T47D (cell line): ENCODE measurements at places on chromosomes 6 and 20.

GRCh38 chr20:52837378-52837777 lies 134.8 kb upstream of the TSHZ2 start:
- DNase-seq, result no peak

DNA sequence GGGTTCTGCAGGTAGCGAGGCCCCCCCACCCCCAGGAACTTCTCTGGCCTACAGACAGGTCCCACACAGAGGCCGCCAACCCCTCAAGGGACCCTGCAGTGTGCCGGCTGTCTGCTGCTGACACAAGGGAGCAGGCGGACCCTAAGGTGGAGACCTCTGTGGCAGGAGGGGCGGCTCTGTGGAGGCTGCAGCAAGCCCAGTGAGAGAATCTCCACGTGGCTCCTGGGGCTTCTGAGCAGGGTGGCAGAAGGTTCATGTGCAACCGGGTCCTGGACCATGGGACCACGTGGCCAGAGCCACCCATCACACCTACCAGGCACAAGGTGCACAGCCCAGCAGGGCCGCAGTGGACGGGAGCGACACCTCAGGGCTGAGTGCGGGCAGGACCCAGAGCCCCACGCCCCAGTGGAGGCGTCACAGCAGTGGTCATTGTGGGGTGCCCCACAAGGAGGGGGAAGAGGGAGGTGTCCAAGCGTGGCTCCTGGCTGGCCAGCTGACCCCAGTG lies 4.3 kb downstream of the ARFRP1 start:
- DNase-seq, result no peak

- DNase-seq, result no peak
Measured at GRCh38 chr6:124791156-124791555, 171.1 kb upstream of the RNF217 start.

- DNase-seq, result peak; percentile 56
Measured at GRCh38 chr6:35146453-35146852, 5.3 kb upstream of the TCP11 start.

DNA sequence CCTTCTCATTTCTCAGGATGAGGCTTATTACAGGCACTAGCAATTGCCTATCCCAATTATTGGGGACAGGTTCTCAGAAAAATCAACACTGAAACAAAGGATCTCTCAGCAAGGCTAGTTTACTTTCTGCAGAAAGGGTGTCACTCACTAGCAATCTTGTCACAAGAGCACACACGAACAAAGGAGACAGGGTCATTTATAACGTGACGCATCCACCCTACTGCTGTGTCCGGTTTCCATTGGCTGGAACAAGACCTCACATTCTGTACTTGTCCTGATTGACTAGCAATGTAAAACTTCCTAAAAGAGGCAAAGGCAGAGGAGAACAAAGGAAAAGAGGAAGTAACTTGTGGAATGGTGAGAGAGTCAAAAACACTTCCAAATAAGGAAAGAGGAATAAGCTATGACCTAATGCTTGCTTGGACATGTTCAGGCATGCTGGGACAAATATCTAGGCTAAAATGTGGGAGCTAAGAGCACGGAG lies 160.2 kb upstream of the STXBP5 start:
- DNase-seq, result peak; percentile 5

DNA sequence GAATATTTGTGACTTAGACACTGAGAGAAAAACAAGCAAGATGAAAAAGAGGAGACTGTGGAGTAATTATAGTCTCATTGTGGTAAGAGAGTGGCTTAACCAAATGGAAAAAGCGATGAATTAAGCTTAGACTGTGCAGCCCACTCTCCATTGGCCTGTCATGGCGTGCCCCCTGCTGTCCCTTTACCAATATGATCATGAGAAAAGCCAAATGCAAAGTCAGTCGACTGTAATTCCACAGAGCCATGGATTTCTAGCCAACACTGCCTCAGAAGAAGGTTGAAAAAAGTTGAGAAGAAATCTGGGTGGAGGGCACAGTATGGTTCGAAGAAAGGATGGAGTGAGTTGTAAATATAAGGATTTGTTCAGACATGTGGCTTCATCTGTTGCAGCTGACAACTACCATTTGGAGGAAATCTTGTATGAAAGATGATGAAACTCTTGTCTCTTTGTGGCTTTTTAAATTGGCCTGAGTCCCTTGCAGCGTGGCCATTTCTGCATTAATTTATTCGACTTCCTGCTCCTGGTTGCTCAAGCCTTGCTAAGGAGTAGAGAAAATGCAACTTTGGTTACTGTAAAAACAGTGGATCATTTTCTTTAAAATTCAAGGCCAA lies 251.4 kb downstream of the DOK5 start:
- DNase-seq, result no peak

GRCh38 chr6:64415926-64416325 lies 780.3 kb downstream of the PHF3 start:
- no peak for DNase-seq

GRCh38 chr20:50303573-50304500 lies 113.2 kb downstream of the CEBPB start:
- peak; percentile 64 for DNase-seq

- DNase-seq, result no peak
Measured at GRCh38 chr6:159756508-159756907, 5.3 kb upstream of the ACAT2 start.

DNA sequence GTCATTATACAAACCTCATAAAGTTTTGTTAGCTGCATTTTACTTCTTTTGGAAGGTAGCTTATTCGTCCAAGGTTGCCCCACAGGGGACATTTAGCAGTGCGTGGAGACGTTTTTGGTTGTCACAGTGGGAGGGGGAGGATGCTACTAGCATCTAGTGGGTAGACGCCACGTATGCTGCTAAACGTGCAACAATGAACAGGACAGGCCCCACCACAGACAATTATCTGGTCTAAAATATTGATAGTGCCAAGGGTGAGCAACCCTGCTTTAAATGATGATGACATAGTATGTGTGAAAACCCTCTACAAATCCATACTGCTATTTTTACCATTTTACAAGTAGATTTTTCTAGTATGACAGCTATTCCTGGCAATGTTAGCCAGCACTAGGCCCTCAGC lies 13.9 kb upstream of the GCNT2 start:
- no peak for DNase-seq

DNA sequence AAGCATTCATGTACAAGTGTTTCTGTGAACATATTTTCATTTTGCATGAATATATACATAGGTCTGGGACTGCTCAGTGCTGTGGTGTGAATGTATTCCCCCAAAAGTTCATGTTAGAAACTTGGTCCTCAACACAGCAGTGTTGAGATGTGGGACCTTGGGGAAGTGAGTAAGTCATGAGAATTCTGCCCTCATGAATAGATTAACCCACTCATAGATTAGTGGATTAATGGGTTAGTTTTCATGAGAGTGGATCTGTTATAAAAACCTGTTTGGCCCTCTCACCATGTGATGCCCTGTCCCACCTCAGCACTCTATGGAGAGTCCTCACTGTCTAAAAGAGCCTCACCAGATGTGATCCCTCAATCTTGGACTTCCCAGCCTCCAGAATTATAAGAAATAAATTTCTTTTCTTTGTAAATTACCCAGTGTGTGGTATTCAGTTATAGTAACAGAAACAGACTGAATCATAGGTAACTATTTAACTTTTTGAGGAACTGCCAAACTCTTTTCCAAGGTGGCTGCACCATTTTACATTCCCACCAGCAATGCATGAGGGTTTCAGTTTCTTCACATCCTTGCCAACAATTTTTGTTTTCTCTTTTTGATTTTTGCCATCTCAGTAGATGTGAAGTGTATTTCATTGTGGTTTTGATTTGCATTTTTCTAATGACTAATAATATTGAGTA lies 45.3 kb downstream of the QRSL1 start:
- DNase-seq, result no peak

DNA sequence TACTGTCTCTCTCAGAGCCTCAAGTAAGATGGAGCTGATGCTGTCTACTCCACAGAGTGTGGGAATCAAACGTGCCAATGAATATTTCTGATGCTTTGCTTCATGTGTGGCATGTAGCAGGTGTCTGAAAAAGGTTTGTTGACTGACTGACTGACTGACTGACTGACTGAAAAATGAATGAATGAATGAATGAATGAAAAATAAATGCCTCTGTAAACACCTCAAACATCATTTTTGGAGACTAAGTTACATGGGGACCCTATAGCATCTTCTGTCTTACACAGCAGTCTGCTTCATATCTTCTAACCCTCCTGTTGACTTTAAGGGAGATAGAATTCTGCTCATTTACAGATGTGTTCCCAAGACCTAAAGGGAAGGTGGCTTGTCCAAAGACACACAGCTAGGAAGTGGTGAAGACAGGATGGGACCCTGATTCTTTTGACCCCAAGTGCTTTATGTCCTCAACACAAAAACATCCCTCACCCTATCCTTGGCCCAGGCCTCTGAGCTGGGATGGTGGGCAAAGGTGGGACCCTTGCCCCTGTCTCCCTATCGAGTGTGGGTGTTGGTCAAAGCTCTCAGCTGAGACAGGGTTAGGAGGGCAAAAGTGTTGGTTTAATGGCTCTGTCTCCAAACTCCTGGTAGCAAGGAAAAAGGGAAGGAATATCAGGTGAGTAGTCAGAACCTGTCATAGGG lies 104.4 kb downstream of the TOX2 start:
- DNase-seq, result no peak

- no peak for DNase-seq
Measured at GRCh38 chr6:40854592-40854991, 184.4 kb downstream of the UNC5CL start.

DNA sequence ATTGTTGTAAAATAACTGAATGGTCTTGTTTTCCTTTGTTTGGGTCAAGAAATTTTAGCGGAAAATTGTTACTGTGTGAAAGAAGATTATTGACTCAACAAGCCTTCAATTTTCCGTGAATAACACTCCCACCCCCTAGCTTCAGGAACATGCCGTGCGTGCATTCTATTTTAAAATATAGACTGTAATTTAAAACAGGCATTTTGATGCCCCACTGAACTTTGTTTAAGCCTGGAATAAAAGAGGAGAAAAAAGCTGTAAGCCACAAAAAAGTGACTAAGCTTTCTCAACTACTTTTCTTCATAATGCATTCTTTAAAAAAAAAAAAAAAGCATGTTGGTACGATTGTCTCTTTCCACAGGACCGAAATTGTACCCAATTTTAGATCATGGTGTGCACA lies 166.0 kb downstream of the ARID1B start:
- no peak for DNase-seq

DNA sequence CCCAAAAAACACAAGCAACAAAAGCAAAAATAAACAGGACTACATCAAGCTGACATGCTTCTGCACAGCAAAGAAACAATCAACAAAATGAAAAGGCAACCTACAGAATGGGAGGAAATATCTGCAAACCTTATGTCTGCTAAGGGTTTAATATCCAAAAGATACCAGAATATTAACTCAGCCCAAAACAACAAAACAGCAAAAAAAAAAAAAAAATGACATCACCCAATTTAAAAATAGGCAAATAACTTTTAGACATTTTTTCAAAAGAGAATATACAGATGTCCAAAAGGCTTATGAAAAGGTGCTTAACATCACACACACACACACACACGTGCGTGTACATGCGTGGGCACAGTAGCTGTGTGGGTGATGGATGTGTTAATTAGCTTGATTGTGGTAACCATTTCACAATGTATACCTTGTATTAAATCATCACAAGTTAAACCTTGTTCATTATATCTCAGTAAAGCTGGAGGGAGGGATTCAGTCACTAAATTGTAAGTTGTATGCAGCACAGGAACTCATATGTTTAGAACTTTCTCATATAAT lies 52.4 kb downstream of the QKI start:
- DNase-seq, result no peak

DNA sequence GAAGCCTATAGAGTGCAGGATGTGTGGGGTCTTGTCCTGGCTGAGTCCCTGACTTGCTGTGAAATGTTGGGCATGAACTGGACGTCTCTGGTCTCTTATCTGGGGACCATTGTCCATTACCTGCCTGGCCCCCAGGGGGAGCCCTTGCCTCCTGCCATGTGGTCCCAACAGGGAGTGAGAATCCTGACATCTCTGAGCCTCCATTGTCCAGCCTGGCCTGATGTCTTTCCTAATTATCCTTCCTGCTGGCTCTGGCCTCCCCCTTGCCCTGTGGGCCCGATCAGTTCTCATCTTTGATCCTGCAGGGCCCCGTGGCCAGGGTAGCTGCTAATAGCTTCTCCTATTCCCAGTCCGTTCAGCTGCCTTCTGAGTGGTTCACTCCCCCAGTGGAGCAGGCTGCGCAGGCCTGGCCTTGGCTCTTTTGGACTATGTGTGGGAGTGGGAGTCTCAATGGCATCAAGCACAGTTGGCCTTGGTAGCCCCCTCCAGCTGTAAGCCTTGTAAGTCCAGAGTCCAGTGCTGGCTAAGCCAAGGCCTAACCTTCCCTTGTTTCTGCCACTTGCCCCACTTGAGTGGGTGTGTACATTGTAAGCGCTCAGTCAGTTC lies 77.9 kb upstream of the RALY start:
- DNase-seq, result peak; percentile 38

GRCh38 chr20:25579081-25579770 lies 6.1 kb downstream of the NINL start:
- DNase-seq, result no peak

DNA sequence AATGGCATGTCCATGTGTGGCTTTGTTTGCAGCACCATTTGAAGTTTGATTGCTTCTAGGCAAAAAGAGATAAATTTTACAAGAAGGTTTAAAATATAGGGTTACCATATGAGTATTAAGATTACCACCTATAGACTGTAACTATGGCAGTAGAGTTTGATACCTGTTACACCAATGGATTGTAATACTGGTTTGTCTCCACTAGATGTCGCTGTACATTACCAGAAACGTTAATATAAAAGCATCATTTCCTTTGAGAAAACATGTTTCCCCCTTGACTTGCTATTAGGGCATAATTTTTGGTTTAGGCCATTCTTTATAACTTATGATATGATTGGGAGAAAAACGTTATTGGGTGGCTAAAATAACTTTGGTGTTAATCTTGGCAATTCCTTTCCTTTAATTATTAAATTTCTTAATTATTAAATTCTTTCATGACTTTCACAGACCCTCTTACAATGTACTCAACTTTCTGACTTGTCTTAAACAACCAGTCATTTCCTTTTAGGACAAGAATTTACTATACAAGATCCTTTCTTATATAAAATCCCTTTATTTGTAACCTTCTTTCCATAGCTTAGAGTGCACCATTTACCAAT lies 42.8 kb downstream of the HLA-DPB1 start:
- peak; percentile 72 for DNase-seq

DNA sequence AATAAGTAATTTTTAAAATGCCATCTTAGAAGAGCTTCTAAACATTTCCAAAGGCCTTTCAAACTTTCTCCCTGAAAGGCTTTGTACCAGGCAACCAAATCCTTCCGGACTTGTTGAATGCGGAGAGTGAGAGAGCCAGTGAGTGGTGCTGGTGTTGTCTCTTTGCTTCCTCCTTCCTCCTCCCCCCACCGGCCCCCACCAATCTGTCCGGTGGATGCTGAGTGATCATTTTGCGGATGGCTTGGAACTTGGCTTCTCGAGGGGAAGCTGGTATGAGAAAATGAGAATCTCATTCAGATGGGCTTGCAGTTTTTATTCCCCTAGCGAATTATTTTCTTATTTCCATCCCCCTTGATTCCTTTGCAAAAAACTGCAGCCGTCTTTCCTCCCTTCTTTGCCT lies 97.3 kb downstream of the ANKRD60 start:
- no peak for DNase-seq

GRCh38 chr20:43972692-43973091 lies 58.0 kb downstream of the TOX2 start:
- DNase-seq, result no peak

- DNase-seq, result no peak
Measured at GRCh38 chr20:44057698-44058675, 129.0 kb downstream of the JPH2 start.

- DNase-seq, result peak; percentile 17
Measured at GRCh38 chr20:23928788-23929187, 49.2 kb upstream of the CST5 start.
